ENCODE measurements at places on chromosomes 16 and 17. TPM values are rescaled to one million over a fixed set of nuclear protein-coding genes. Genes with fewer than 3 reads are reported as not detected.

C1QTNF8 gene
- total RNA-seq, result not detected

KAT2A gene
- total RNA-seq, result 28.7 TPM

MYH2 gene
- not detected for total RNA-seq

SEPTIN1 gene
- 4.4 TPM for total RNA-seq

CHST6 gene
- total RNA-seq, result not detected

ITGAL gene
- 16.5 TPM for total RNA-seq

CCDC40 gene
- total RNA-seq, result 5.5 TPM

PKD1 gene
- total RNA-seq, result 40.1 TPM

CACNG4 gene
- total RNA-seq, result not detected

TEDC2 gene
- 1.7 TPM for total RNA-seq

YBX2 gene
- total RNA-seq, result 0.85 TPM

EIF1 gene
- total RNA-seq, result 563 TPM

MT1M gene
- 485 TPM for total RNA-seq

NFATC2IP gene
- total RNA-seq, result 21.8 TPM

SMIM22 gene
- not detected for total RNA-seq

GRB2 gene
- total RNA-seq, result 130 TPM

ITGAX gene
- total RNA-seq, result 5.3 TPM

GNG13 gene
- not detected for total RNA-seq

FBXO39 gene
- total RNA-seq, result not detected

ASIC2 gene
- total RNA-seq, result not detected

FGF11 gene
- total RNA-seq, result 1.3 TPM

ADORA2B gene
- total RNA-seq, result 1.1 TPM

KRTAP16-1 gene
- total RNA-seq, result not detected

TAX1BP3 gene
- 62.2 TPM for total RNA-seq

TMEM92 gene
- total RNA-seq, result not detected

SLC16A13 gene
- total RNA-seq, result 1.8 TPM

HIC1 gene
- total RNA-seq, result 26.8 TPM

ERN2 gene
- total RNA-seq, result not detected

PYY gene
- total RNA-seq, result not detected

NATD1 gene
- 13.4 TPM for total RNA-seq

B9D1 gene
- 4.6 TPM for total RNA-seq

Measured in subcutaneous adipose tissue (tissue), 4 donors.